ENCODE measurements at places on chromosomes 5 and 9.

GRCh38 chr5:179895861-179896260, 11.8 kb downstream of the TBC1D9B start:
- no peak for DNase-seq

GRCh38 chr9:19464061-19464763, 55.4 kb downstream of the ACER2 start:
- no peak for DNase-seq

- DNase-seq: no peak
Measured at GRCh38 chr5:127839072-127839471, 135.9 kb downstream of the CCDC192 start.

DNA sequence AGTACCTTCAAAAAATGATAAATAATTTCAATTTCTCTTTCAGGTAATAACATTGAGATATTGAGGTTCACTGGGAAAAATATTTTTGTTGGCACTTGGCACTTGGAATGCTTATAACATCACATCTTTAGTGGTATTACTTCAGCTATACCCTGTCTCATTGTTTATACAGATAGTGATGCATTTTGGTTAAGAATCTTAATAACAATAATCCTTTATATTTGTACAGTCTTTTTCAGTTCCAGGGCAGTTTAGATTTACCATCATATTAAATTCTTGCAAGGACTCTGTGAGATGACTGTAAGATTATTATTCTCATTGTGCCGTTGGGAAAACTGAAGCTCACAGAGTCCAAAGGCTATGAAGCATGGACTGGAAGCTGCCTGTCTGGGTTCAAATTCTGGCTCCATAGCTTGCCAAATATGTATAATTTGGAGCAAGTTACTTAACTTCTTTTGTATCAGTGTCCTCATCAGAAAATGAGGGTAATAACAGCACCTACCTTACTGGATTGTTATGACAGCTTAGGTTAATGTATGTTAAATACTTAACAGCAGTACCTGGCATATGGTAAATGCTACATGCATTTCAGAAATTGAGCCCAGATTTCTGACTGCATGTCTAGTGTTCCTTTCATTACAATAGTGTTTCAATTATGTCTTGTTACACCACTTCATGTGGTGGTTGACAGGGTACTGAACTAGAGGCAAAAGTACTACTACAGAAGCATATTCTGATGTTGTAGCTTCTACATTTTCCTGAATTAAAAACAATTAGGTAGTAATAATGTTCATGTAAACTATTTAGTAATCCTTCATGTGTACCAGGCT, 272.2 kb downstream of the PLK2 start:
- no peak for DNase-seq

DNA sequence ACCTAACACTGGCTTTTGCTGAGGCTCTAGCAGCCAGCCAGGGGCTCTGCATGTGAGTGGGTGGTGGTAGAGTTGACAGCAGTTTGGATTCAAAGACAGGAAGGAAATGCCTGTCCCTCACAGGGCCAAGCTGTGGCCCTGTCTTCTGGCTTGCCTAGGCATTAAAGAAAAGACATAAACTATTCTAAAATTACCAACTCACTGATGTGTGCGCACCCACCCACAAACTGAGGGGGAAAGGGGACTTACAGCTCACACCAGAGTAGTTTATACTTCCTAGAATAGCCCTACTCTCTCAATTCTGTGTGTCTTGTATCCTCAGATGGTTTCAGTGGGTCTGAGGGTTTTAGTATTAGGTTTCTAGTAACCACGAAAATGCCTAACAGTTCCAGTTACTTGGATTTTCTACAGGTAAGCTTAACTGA, 18.3 kb upstream of the IL13 start:
- no peak for DNase-seq

Data from right cardiac atrium (tissue), 5 donors.